Stimulated activated CD4-positive, alpha-beta T cell treated with anti-CD3 and anti-CD28 coated beads, Interleukin-12 subunit alpha, Interleukin-12 subunit beta, amount 100 ng/mL, for 24 hours (primary cell): ENCODE measurements at places on chromosomes 2 and 18.

DNA sequence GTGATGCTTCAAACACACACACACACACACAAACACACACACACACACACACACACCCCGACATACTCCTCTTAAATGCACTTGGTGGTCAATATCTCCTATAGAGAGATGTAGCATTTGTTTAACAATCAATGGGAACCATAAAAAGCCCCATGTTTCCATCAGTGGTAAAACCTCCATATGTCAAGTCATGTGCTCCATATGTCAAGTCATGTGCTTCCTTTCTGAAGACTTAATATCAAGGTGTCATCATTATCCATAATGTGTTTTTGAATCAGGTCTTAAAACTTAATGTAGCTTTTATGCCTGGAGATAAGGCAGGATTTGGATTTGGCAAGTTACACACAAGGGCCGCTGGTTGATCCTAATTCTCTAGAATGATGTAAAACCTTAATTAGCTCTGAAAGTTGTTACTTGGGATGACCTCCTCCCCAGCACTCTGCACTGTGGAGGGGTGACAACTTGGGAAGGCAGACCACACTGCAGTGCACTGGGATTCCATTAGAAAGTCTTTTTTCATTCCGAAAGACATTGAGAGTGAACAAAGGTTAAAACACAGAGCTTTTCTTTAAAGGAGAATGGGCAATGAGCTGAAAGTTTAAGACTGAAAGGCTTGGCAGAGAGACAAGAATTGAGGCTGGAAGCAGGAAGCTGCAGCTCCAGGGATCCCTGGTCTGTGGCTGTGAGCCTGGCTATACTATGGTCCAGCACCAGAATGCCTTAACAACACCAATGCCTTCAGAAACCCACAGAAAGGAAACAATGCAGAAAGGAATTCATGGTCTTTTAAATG, 26.4 kb downstream of the ALK start:
- DNase-seq: no peak

DNA sequence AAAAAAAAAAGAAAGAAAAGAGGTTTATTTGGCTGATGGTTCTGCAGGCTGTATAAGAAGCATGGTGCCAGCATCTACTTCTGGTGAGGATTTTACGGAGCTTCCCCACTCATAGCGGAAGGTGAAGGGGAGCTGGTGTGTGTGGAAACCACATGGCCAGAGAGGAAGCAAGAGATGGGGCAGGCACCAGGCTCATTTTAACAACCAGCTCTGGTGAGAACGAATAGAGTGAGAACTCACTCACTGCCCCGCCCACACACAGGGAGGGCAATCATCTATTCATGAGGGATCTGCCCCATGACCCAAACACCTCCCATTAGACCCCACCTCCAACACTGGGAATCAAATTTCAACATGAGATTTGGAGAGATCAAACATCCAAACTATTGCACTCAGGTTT, 68.5 kb downstream of the MOGAT1 start:
- DNase-seq: no peak

DNA sequence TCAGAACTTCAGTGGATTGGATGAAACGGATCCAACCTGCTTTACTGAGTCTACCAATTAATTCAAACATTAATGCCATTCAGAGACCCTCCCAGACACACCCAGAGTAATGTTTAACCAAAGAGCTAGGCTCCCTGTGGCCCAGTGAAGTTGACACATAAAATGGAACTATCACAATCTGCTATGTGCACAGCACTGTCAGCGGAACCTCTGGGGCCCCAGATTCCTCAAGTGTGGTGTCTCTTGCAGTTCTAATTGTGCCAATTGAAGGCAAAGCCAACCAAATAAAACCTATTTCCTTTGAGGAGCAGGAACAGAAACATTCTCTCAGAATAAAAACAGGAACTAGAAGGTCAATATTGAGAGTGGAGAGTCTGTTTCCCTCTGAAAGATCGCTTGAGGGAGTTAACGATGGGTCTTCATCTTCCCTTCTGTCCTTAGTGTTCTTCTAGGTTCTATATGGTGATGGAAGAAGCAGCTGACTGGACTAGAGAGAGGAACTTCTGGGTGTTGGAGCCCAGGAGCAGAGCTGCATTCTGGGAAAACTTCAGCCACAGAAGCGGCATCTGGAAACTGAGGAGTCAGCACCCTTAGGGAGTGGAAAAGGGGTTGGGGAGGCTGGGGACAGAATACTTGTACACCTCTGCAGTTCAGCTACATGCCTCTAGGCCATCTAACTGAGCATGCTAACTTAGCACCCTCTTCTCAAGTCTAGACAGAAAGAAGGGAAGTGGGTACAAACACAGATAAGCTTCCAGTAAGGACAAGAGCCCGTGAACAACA, 174.4 kb upstream of the FBXO11 start:
- DNase-seq: no peak

DNA sequence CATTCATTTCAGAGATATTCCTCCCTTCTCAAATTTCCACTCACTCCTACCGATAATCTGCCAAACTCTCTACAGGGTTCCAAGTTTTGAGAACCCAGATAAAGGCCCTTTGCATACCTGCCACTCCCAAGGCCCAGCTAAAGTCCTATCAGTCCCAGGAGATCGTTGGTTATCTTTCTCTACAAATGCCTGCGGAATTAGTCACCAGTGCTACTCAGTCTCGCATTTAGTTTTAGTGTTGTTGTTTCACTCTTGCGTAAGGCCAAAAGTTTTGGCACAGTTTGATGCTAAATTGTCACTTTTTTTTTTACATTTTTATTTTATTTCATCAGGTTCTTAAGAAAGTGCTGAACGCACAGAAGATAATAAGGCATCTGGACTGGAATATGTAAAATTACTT, 29.2 kb upstream of the SETBP1 start:
- DNase-seq: no peak

GRCh38 chr18:8617907-8618306, 8.7 kb downstream of the RAB12 start:
- DNase-seq: no peak

DNA sequence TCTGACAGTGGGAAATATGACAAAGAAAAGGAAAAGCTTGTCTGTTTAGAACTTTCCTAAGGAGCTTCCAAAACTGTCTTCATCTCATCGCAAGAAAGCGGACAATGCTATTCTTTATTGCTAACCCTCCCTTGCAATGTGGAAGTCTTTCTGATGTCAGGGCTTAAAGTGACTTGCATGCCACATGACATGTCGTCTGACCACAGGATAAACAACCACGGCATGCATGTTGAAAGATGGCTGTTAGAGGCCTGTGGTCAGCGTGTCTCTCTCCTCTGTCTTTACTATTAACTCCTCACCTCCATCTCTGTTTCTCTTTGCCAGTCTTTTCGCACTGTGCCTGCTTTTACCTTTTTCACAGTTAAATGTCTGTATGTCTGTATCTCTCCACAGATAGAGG, 389.8 kb downstream of the LNPK start:
- no peak for DNase-seq

- DNase-seq: no peak
Observed at GRCh38 chr18:51025512-51025911, 4.5 kb upstream of the SMAD4 start.

- DNase-seq: no peak
Observed at GRCh38 chr18:35671966-35672603, 90.5 kb downstream of the GALNT1 start.

GRCh38 chr18:23824669-23825068, 135.4 kb downstream of the LAMA3 start:
- no peak for DNase-seq

GRCh38 chr2:153387203-153387602, 91.4 kb downstream of the RPRM start:
- no peak for DNase-seq

DNA sequence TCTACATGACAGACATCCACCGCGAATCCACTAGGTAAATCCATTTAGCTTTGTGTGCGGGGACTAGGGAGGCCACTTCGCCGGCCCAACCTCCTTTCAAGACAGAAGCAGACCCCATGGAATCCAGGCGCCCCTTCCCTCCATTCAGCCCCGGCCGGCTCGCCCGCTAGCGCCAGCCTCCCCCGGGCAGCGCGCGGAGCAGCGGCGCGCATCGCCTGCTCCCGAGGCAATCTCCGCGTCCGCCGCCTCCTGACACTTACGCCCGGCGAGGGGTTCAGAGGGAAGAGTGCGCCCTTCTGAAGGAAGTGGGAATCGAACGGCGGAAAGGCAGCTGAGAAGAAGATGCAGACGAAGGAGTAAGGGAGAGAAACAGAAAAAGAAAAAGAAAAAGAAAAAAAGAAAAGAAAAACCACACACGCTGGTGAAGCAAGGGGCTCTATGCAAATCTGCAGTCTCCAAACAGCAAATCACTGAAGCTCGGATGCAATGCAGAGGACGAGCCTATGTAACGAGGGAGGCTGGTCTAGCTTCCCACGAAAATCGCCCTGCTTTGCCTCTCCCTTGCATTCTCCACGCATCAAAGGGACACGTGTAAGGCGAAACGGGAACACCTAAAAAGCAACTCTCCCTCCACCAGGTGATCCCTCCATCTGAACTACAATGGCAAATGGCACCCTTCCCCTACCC, 684.4 kb downstream of the NRXN1 start:
- DNase-seq: no peak

DNA sequence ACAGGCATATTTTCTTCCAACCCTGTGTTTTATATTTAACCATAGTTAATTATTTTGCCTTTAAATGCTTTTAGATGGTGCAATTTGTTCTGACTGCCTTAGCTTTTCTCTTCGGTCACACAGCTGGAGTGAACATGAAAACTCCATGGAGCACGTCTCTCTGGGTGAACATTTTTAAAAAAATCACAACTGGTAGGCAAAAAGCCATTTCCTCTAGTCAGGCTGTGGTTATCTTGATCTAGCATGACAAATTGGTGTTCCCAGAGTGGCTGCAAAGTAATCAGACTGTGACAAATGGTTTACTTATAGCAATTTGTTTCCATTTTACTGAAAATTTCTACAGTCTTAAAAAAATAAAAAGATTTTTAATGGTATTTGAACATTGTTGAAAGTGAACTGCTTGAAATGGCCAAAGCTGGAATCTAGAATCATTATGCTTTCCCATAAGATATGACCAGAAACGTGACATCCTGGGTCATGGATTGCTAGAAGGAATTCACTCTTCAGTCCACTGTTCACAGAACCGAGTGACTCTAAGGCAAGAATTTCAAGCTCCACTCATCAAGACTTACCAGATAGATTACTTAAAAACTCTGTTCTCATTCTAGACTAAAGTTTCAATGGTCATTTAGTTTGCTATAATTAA, 703.6 kb downstream of the CPS1 start:
- no peak for DNase-seq

GRCh38 chr18:10053861-10054260, 140.0 kb downstream of the VAPA start:
- no peak for DNase-seq

DNA sequence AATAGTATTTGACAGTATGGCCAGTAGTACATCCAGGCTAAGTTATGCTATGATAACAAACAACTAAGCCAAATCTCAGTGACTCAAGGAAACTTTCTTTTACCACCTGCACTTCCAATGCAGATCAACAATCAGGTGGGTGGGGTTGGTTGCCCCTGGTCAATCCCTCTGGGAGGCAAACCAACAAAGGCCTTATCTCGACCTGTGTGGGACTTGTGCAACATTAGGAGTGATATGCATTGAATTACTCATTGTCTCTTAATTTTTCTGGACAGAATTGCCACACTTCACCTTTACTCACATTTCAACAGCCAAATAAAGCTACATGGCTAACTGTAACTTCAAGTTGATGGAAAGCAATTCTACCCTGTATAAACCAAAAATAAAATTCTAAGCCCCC, 1049.3 kb upstream of the CDH2 start:
- DNase-seq: no peak

GRCh38 chr2:187544371-187545080, 9.7 kb downstream of the TFPI start:
- no peak for DNase-seq

DNA sequence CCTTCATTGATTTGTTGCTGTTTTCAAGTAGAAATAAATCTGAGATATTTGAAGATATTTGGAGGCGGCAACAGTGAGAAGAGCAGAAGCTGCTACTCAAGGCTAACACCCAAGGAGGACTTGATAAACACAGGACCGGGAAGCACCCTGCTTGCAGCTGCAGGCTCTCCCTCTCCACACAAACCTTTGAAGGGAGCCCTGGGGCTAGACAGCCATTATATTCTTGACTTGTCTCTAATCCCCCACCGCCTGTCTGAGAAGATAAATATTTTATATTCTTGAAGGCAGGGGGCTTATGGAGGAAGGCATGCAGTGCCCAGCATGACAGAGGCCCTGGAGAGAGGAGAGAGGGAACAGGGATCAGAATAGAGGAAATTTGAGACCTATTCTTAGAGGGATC, 50.9 kb upstream of the SMAD2 start:
- DNase-seq: no peak

DNA sequence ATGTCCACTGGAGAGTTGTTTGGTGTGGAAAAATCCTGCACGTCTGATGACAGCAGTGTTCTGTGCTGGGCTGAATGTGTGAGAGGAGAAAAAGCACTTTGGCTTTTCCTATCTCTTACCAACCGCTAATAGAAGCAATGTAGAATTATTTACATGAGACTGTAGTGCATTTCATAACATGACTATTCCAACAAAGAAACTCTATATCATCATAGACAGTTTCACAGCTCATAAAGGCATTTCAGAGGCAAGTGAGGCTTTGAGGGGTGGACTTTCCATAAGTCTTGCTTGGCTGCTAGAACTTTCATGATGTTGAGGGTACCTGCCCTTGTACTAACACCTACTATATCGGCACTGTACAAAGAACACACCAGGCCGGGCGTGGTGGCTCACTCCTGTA, 345.1 kb upstream of the RAB12 start:
- no peak for DNase-seq

GRCh38 chr2:60066096-60066839, 487.2 kb downstream of the BCL11A start:
- DNase-seq: no peak

GRCh38 chr2:11683966-11684365, 14.0 kb upstream of the NTSR2 start:
- DNase-seq: no peak

DNA sequence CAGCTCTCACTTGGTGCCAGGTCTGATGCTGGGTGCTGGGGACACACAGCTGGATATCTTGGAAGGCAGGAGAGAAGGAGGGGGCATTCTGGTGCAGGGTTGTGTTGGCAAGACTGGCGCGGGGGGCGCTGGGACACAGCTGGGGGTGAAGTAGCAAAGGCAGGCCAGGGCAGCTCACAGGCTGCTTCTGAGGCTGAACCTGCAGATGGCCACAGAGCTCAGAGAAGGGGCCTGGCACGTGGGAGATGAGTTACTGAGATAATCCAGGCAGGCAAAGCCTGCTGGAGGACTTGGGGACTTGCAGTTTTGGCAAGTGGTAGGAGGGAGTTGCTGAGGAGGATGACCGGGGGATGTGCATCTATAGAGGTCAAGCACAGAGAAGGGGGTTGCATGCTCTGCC, 16.2 kb upstream of the DGKD start:
- no peak for DNase-seq

GRCh38 chr2:144508172-144508851, 11.6 kb downstream of the ZEB2 start:
- DNase-seq: no peak

- no peak for DNase-seq
Observed at GRCh38 chr18:28541934-28542333, 365.0 kb upstream of the CDH2 start.

- no peak for DNase-seq
Observed at GRCh38 chr2:190121971-190122370, 59.4 kb upstream of the MSTN start.

- no peak for DNase-seq
Observed at GRCh38 chr2:126655051-126655450, 907 bp upstream of the GYPC start.
